Myocyte (in vitro differentiated cells): ENCODE measurements at places on chromosomes 1 and 21. TPM values are rescaled to one million over a fixed set of nuclear protein-coding genes. Genes with fewer than 3 reads are reported as not detected.

Gene CCDC30
- total RNA-seq: 0.11 and 0.78 TPM in 2 replicates

Gene NLRP3
- total RNA-seq: 0.05 TPM in 1 of 2 replicates, not detected in the other

Gene ZNF695
- total RNA-seq: 0.99 and 1.9 TPM in 2 replicates

Gene VASH2
- 75.0 and 113 TPM in 2 replicates for total RNA-seq

Gene LHX4
- 0.40 and 0.94 TPM in 2 replicates for total RNA-seq

Gene PPIAL4G
- 0.03 TPM in 1 of 2 replicates, not detected in the other for total RNA-seq

Gene DSCAM
- 0.05 TPM in 1 of 2 replicates, not detected in the other for total RNA-seq

Gene TEDDM1
- not detected in 2 replicates for total RNA-seq

Gene F3
- total RNA-seq: 5.0 and 5.1 TPM in 2 replicates

Gene ASAP3
- 48.8 and 104 TPM in 2 replicates for total RNA-seq

Gene CITED4
- total RNA-seq: 4.9 and 5.0 TPM in 2 replicates

Gene NECTIN4
- 0.16 TPM in 1 of 2 replicates, not detected in the other for total RNA-seq

Gene FALEC
- not detected in 2 replicates for total RNA-seq

Gene PCNT
- 32.2 and 40.8 TPM in 2 replicates for total RNA-seq
